ENCODE measurements at places on chromosomes 2 and 18. TPM values are rescaled to one million over a fixed set of nuclear protein-coding genes. Genes with fewer than 3 reads are reported as not detected.
A peak's percentile ranks its signal among the peaks of the same experiment; 100 is the strongest.

DNA sequence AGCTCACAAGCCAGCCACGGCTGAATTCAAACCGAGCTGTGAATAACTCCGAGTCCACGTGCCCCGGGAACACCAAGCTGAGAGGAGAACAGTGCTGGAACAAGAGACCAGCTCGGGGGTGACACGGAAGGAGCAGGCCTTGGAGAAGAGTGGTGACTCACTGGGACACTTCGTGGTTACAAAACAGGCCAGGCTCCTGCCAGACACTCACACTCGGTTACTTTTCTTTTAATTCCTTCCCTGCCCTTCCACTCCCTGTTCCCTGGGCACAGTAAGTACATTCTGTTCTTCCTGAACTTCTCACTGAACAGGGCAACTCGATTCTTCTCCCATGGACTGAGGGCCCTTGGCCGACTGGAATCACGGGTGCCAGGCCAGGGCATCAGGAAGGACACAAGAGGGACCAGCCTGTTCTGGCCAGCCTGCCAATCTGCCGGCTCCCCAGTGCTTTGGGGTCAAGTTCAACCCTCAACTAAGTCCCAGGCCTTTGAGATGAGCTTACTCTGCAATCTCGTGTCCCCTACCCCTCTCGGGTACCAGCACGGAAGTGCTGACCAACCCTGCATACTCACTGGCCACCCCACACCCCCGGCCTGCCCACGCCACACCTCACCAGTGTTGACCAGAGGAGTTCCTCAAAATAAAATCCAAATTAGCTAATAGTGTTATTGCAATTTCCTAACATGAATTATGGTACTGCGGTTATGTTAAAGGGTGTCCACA, 87.5 kb downstream of the TFCP2L1 start:
- peak; percentile 96 for DNase-seq
- H3K4me1 ChIP-seq = peaks cover under 1% of the 10 kb centered on the region
- no peaks in the 10 kb centered on the region for H3K36me3 ChIP-seq
- H3K4me3 ChIP-seq = no peak overlapping the region
- H3K27ac ChIP-seq = peak overlapping the region; percentile 80

DNA sequence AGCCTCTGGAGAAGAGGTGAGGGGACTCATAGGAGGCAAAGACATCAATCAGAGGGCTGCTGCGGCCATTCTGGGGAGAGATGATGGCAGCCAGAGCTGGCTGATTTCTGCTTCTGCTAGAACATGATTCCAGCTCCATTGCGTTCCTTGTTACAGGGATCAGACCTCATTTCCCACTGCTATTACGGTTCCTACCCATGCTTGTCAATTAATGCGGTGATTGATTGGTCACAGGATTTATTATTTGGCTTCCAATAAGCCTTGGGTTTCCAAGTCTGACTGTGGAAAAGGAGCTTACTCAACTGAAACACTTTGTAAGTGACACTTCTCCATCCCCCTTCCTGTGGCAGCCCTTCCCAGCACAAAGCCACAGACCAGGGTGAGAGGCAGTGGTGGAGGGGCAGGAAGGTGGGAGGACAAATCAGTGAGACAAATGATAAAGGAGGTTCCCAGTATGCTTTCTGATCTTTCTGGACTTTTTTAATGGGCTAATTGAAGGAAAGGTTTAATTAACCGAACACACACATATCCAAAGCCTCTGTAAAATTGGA, 26.8 kb upstream of the CTLA4 start:
- no peaks in the 10 kb centered on the region for H3K36me3 ChIP-seq
- H3K4me3 ChIP-seq = no peak overlapping the region
- no peaks in the 10 kb centered on the region for H3K27me3 ChIP-seq
- no peak for DNase-seq
- no peaks in the 10 kb centered on the region for H3K4me1 ChIP-seq

DNA sequence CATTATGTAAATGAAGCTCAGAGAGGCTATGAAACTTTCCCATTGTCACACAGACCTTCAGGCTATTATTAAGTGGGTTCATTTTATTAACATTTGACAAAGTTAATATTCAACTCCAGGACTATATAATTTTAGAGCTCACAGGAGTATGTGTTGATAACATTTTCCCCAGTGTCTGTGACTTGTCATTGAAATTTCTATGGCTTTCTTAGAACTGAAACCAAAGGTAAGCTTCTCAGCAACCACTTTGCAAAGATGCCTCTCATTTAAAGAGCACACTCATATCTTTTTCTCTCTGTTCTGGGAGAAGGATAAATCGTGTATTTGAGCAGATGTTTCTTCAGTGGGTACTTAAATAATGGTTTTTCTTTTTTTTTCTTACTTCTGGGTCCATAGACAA, 61.8 kb upstream of the LHCGR start:
- DNase-seq = no peak
- no peaks in the 10 kb centered on the region for H3K27me3 ChIP-seq
- no peak overlapping the region for H3K4me3 ChIP-seq
- peaks cover under 1% of the 10 kb centered on the region for H3K36me3 ChIP-seq

- H3K4me3 ChIP-seq = no peak overlapping the region
- H3K36me3 ChIP-seq = no peaks in the 10 kb centered on the region
- peaks cover 4% of the 10 kb centered on the region for H3K27me3 ChIP-seq
- no peak overlapping the region for H3K27ac ChIP-seq
Observed at GRCh38 chr18:76528477-76529432, 33.7 kb upstream of the ZNF516 start.

GRCh38 chr18:10063489-10063888, 149.7 kb downstream of the VAPA start:
- no peak overlapping the region for H3K4me3 ChIP-seq
- no peaks in the 10 kb centered on the region for H3K36me3 ChIP-seq
- no peak for DNase-seq
- H3K4me1 ChIP-seq = peaks cover 4% of the 10 kb centered on the region
- H3K27me3 ChIP-seq = no peaks in the 10 kb centered on the region

GRCh38 chr18:12857215-12857905, 26.7 kb downstream of the PTPN2 start:
- no peaks in the 10 kb centered on the region for H3K27me3 ChIP-seq
- no peak for DNase-seq
- H3K27ac ChIP-seq = no peak overlapping the region
- no peaks in the 10 kb centered on the region for H3K36me3 ChIP-seq
- no peak overlapping the region for H3K4me3 ChIP-seq

DNA sequence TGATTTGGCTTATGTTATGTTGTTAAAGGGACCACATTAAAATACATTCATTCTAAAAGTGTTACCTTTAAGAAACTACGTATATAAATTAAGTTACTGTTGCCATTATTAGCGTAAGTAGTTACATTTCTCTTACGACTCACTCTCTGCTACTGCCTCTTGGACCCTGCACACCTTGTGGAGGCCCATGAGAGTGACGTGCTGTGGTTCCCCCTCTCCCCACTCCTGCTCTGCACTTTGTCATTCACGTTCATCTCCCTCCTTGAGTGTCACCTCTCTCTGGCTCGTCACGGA, 830 bp upstream of the MERTK start:
- peak overlapping the region; percentile 88 for H3K4me3 ChIP-seq
- no peak for DNase-seq
- no peaks in the 10 kb centered on the region for H3K4me1 ChIP-seq

The SPEG gene
- polyA plus RNA-seq = 6.0 TPM

The DNAJC5G gene
- not detected for polyA plus RNA-seq

The NPHP1 gene
- 0.27 TPM for polyA plus RNA-seq

The ASIC4 gene
- 0.04 TPM for polyA plus RNA-seq

The CIB4 gene
- not detected for polyA plus RNA-seq
